HT1080 (cell line): ENCODE measurements at places on chromosomes 5 and 9.

- peak; percentile 39 for DNase-seq
These were observed 390.1 kb downstream of the CCDC171 start for GRCh38 chr9:15942831-15943424.

DNA sequence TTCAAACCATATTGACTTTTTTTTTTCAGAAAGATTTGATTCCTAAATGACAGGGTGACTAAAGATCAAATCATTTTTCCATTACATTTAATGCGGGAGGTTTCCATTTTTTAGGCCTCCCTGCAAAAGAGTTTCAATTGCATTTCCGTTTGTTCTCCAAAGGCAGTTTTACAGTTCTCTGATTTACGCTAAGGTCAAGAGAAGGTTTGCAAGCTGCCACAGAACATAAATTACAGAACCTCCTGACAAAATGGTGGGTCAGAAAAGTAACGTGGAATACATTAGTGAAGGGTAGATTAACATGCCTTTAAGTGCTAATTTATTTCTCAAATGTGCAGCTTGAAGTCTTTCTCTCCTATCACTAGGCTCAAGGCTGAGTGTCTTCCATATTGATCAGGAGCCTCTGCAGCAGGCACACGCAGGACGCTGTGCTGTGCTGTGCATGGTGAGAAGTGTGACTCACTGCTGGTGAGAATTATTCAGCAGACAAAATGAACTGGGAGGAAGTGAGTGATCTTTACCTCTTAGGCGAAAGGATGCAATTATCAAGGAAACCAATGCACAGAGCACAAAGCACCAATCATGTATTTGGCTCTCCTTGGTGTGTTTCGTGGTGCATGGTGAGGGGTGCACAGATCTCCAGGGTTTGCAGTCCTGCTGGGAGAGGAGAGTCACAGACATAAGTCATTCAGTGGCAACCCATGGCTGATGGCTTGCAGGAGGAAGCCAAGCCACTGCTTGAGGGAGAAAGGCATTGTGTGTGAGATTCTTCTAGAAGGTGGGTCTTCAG, 136.3 kb downstream of the TENT4A start:
- DNase-seq, result peak; percentile 74

DNA sequence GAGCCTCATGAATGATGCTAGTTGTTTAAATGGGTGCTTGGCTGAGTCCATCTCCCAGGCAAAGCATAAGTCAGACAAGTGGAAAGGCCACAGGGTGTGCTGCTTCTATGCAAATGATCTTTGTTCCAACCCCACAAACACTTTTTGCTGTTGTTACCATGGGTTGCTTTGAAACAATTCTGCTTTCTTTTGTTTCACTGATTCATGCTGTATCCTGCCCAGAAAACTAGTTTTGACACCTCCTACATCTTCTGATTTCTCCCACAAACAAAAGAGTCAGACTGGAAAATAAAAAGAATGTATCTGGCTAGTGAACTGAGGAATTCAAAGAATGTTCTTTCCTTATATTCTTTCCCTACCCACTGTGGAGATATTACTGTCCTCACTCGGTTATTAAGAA, 298.6 kb downstream of the DIRAS2 start:
- peak; percentile 14 for DNase-seq

GRCh38 chr5:14182761-14183160, 39.6 kb downstream of the TRIO start:
- DNase-seq, result no peak

DNA sequence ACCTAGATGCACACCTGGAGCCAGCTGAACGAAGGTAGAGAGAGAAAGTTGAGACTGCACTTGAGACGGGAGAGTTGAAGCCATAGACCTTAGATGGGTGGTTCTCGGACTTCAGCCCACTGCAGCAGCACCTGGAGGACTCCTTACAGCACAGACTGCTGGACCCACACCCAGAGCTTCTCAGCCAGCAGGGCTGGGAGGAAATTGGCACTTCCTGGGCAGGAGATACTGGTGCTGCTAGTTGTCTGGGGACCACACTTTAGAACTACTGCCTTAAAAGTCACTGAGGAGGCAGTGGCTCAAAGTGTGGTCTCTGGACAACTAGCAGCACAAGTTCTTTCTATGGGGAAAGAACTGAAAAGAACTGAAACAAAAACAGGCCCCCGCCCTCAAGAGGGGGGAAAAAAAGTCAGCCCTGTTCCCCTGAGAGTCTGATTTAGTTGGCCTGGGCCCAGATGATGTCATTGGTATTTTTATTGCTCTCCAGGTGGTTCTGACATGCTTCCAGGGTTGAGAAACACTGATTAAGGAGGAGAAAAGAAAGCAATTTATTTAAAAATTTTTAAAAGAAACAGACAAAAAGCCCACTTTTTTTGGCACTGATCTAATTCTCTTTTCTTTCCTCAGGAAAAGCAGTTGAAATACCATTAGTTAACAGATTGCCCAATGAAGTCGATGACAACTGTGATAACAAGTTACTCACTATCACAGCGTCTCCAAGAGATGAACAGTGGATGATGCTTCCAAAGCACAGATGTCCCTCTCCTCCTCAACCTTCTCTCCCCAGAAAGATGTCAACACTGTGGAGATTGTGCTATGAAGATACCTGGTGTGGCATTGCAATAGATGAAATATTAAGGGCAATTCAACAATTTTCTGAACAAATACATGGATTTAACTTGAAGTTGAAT, 73.6 kb upstream of the ADAMTS16 start:
- DNase-seq, result peak; percentile 20

GRCh38 chr5:39501397-39501796, 76.6 kb upstream of the DAB2 start:
- peak; percentile 74 for DNase-seq

GRCh38 chr5:6713274-6714225, at the start of gene TENT4A:
Gene TENT4A (plus strand): TSS chr5:6713432. CDS start chr5:6713984, 552 bp downstream.
- DNase-seq, result no peak

DNA sequence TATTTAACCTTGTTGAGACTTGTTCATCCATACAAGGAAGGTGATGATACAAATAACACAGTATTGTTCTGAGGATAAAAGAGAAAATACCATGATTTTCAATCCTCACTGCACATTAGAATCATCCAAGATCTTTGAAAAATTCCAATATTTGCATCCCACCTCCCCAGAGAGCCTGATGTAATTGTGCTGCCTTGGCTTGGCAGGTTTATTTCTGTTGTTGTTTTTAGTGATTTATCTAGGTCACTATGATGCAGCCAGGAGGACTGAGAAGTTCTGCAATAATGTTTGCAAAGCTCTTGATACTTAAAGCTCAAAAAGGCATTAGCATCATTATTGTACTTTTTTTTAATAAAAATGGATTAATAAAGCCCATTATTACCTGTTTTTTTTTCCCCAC, 67.0 kb upstream of the NMUR2 start:
- DNase-seq, result no peak

DNA sequence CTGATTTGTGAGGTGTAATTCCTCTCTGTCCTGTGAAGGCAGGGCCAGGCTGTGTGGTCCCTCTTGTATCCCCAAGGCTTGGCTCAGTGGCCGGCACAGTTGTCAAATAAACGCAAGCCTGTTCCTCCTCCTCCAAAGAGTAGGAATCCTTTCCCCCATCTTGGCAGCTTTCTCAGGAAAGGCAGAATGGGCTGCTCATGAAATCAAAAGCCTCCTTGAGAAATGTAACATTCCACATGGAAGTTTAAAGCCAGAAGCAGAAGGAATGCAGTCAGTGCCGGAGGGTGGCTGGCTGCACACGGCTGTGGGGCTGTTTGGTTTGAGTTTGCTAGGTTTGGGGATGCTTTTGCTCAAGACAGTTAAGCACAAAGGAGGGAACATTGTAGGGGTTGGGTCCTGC, 34.5 kb upstream of the MED10 start:
- DNase-seq, result no peak

- DNase-seq, result no peak
These were observed 188.5 kb downstream of the PAPPA start for GRCh38 chr9:116342061-116342460.

DNA sequence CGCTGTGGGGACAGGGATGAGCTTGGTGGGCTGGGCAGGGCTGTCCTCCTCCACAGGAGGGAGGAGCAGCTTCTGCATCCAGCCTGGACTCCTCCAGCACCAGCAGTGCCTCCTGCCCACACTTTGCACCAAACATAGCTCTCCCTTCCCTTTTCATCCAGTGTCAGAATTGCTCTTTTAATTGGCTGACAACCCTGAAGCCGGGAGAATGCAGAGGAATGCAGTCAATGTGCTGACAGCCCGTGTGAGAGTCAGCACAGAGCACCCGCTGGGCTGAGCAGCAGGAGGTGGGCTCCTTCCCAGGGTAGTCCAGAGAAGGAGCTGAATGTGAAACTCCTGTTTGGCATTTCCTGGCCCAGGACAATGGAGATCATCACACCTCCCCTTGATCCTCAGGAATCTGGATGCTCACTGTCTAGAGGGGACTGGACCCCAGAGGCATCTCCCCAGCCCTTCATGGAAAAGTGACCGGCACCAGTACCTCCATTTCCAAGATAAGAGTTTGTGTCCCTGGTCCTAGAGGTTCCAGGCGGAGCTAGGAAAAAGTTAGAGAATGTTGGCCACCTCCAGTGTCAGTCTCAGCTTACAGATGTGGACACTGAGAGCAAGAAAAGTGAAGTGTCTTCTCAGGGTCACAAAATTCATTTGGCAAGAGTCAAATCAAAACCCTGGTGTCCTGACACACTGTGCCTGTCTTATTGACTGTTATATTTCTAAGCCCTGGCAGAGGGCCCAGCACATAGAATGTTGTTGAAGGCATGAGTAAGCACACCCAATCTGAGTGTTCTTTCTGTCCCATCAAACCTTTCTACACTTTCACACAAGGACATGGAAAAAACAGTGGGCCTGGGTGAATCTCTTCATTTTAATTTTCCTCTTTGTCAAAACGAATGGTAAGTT, 202.1 kb downstream of the SNX18 start:
- DNase-seq, result peak; percentile 71

DNA sequence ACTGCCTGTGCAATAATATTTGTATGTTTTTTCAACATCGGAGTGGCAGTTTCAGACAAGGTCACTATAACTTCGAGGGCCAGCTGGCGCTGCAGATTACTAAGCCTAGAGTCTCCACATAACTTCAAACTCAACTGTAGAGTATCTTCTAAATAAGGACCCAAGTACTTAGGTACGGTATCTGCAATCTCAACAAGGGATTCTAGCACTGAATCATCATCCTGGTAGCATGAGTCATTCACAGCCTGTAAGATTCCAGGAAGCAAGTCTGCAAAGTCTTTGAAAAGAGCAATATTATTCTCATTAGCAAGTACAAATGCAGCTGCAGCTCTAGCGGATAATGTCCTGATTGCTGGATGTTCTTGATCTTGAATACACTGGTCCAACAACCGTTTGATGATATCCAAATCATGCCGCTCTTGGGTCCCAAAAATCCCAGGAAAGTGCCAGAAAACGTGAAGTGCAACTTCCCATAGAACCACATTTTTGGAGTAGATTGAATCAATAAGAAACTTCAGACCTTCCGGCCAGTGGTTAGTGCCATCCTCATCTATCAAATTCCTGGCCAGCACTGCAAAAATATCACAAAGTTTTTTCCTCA, 654 bp downstream of the RANBP6 start:
- DNase-seq, result peak; percentile 76

DNA sequence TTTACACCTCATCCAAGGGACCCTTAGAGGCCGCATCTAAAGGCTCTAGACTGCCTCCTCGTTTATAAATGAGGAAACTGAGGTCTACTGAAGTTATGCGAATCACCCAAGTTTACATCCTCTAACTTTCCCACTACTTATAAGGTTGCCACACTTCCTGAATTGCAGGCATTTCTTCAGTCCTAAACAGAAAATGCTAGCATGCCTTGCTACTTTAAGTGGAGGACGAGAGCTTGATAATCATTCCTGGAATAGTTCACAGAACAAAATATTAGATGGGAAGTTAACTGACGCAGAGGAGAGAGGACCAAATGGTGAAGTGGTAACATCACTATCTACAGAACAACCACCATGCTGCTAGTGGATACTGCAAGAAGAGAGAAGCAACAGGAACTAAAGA, 85.8 kb downstream of the GNAQ start:
- DNase-seq, result no peak

- no peak for DNase-seq
These were observed 33.1 kb downstream of the GTF3C4 start for GRCh38 chr9:132703336-132703735.

- peak; percentile 25 for DNase-seq
These were observed 253.8 kb downstream of the DMRT2 start for GRCh38 chr9:1303932-1304331.

GRCh38 chr9:75545287-75545686, 345.2 kb upstream of the PCSK5 start:
- no peak for DNase-seq

GRCh38 chr5:64834037-64834436, 65.3 kb downstream of the CWC27 start:
- DNase-seq, result no peak

DNA sequence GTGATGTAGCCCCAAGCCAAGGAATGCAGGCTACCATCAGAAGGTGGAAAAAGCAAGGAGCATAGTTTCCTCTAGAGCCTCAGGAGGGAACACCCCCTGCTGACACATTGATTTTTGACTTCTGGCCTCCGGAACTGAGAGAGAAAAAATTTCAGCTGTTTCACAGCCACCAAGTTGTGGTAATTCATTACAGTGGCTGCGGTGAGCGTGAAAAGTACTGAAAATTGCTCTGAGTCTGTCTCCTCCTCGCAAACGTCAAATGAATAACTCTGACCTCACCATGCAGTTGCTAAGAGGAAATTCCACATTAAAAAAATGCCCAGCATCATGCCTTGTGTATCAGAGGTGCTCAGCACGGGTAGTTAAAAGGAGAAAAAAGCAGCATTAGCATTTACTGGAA, 277.9 kb upstream of the MSX2 start:
- DNase-seq, result no peak

DNA sequence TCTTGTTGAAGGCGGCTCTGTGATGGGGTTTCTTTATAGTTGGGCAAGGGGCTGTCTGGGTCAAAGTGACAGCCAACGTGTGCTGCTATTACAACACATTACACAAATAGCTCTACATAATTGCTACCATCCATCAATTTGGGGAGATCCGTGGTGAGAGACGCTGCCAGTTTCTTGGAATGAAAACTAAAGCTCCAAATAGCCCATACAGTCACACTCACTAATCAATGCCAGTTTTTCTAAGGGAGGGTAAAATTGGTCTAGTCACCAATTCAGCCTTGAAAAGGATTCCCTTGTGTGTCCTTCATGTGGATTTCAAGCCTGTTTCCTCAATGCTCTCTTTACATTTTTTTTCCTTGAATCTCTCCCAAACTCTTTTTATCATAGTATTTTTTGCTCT, 343.3 kb upstream of the KLF4 start:
- no peak for DNase-seq

- DNase-seq, result no peak
These were observed 40.4 kb downstream of the LIX1 start for GRCh38 chr5:97102010-97102470.

GRCh38 chr5:135440916-135441315, 6.2 kb downstream of the DCANP1 start:
- no peak for DNase-seq

GRCh38 chr9:94870793-94871558, 144.5 kb downstream of the AOPEP start:
- no peak for DNase-seq
